GM12865 (cell line): ENCODE measurements at places on chromosomes 12 and 14.

DNA sequence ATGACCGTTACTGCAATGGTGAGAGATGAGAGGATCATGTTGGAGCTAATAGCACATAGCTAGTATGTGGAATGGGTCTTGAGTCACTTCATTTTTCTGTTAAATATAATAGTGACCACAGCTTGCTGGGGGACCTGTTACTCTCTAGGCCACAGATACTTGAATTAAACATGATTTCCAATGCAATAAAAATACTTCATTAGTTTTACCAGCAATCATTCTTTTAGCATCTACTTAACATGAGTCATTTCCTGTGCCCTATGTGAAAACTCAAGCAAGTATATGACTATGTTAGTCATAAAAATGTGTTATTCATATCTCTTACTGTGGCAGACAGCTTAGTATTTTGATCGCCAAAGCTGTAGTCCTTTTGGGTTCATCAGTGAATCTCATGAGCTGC is 798.8 kb downstream of the SLC16A7 start:
- no peak for DNase-seq

- DNase-seq: no peak
These were observed 1162.1 kb downstream of the VRK1 start for GRCh38 chr14:97959251-97959650.

GRCh38 chr12:62516927-62517326 is 50.3 kb downstream of the MON2 start:
- DNase-seq: no peak

DNA sequence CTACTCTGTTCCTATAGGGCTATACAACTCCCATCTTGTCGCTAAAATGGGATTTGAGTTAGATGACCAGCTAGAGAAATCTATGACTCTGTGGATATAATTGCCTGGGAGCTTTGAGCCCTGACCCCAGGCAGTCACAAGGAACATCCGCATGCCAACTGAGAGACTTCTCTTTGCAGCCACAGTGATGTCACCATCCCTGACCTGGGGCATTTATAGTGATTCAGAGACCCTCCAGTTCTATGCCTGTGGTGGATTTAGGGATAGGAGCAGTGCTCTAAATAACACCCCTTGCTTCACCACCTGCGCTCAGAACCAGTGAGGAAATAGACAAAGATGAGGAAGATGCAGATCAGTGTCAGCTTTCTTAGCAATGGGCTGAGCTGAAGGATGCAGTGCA is 86.2 kb downstream of the RIN3 start:
- DNase-seq: no peak

DNA sequence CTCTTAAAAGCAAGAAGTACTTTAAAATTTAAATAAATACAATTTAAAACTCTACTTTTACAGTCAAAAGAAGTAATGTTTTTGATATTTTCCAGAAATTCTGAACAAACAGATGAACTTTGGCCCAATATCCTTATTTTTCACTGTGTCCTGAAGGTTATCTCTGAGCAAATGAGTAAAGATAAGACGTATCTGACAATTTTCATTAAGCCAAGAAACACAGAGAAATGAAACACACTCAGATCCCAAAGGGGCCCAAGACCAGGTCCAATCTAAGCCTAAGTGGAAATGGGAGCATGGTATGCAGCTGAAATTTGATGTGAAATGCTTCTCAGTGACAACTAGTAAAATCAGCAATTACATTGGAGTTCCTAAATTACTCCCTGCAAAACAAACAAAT is 105.6 kb upstream of the COCH start:
- DNase-seq: no peak

GRCh38 chr14:49505041-49505766 is 81.0 kb downstream of the RPS29 start:
- no peak for DNase-seq

DNA sequence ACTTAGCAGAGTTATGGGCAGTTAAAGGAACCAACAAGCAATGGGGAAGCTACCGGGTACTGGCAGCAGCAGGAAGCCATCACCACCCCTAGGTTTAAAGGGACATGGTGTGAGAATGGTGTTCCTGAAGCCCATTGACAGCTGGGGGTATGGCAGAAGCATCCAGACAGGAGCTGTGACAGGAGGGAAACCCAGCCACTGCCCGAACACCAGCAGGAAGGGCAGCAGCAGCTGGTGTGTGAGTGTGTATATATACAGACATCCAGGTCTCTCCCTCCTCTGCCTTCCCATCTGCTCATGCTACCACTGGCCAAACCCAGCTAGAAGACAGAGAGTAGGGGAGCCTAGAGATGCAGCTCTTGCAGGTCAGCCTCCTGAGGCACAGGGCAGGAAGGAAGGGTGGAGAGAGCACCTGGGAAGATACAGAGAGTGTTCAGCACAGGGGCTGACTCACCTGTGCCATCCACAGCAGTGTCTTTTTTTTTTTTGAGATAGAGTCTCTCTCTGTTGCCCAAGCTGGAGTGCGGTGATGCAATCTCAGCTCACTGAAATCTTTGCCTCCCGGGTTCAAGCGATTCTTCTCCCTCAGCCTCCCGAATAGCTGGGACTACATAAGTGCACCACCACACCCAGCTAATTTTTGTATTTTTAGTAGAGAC is 9.2 kb upstream of the ADCK1 start:
- DNase-seq: no peak

DNA sequence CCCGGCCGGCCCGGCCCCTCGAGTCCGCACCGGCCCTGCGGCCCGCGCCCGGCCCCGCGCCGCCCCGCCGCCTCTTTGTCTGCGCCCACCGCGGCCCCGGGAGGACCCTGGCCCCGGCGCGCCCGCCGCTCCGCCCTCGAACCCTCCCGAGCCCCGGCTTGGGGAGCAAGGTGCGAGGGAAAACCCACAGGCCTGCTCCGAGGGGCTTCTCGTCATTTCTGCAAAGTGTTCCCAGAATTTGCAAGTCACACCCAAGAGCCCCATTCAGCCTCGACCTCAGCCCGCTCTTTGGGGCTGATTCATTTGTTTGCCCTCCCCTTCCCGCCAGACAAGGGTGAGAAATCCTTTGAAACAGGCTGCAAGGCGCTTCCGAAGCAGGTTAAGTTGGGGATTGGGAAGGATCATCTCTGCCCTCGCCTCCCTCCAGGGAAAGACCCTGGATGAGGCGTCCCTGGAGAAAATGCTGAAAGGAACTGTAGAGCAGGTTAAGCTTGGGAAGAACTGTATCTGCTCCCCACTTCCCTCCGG is 325 bp upstream of the CLIP1 start:
- peak; percentile 34 for DNase-seq

- DNase-seq: no peak
These were observed 179.6 kb upstream of the DIO2 start for GRCh38 chr14:80390906-80391305.

- DNase-seq: peak; percentile 85
These were observed 87.2 kb downstream of the NINJ2 start for GRCh38 chr12:575948-576614.

DNA sequence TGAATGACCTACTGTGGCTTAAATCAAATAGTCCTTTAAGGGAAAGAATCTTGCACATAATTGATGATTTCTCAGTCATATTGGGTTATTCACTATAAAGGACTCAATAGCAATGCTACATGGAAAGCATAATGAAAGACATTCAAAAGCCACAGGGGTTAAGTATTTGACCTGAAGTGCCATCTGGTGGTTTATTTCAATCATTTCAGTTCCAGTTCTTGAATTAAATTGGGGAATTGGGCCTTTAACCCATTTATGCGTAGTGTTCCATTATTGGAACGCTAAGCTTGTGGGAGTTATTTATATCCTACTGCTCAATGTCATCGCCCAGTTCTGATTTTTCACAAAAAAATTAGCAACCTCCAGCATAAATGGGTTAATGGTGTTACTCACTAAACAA is 41.3 kb upstream of the C12orf71 start:
- DNase-seq: peak; percentile 43

DNA sequence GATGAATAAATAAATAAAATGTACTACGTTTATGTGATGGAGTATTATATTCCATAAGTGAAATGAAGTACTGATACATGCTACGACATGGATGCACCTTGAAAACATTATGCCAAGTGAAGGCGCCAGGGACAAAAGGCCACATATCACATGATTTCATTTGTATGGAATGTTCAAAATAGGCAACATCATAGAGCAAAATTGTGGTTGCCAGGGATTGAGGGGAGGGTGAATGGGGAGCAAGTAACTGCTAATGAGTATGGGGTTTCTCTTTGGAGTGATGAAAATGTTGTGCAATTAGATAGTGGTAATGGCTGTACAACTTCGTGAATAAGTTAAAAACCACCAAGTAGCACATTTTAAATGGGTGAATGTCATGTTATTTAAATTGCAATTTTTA is 132.8 kb downstream of the SLC38A4 start:
- DNase-seq: no peak

DNA sequence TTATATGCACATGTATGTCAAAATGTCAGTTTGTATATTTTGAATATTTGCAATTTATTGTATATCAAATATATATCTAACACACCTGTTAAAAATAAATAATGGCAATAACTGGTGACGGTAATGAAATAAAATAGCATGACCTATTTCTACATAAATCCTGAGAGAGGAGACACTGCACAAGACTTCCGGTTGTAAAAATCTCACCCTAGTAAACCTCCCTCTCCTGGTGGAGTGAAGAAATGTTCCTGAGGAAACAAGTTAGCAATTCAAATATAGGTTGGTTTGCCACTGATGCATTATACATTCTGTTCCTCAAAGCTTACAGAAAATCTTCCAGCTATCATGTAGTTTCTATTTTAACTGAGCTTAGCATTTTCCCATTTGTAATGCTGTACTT is 166.1 kb upstream of the SYT10 start:
- DNase-seq: peak; percentile 14

DNA sequence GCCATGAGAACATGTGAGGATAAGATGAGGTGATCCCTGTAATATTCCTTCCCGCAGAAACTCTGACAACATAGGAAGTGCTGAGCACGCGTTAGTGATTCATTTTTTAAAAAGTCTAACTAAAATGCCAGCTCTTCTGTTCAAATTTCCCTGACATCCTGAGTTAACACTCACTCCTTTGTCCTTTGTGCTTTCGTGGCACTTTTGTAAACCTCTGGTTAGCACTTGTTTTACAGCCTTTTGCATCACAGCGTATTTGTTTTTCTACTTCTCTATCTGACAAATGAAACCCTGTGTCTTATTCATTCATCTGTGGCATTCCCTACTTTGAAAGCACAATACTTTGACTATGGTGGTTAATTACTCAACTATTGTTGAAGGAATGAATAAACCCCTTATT is 313.6 kb downstream of the NUAK1 start:
- no peak for DNase-seq

DNA sequence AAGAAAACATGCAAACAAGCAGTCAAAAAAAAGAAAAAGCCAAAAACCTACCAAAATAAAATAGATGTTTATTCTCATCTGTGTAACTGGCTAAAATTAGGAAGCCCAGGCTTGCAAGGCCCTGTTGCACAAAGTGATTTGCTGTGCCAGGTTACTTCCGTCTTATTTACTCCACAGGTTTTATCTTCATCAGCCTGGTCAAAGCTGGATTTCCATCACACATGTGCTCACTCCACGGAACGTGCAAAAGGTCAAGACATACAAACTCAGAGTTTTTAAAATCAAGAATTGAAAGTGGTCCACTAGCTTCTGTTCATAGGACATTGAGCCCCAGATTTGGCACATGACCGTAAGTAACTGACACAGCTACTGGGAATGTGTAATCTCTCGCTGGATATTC is 14.8 kb downstream of the KCNJ8 start:
- no peak for DNase-seq

- no peak for DNase-seq
These were observed 1.2 kb downstream of the WNT5B start for GRCh38 chr12:1630133-1630826.

- no peak for DNase-seq
These were observed 179.0 kb upstream of the IGF1 start for GRCh38 chr12:102659200-102659911.

- DNase-seq: no peak
These were observed 1.3 kb downstream of the AP1G2 start for GRCh38 chr14:23566112-23566777.

- no peak for DNase-seq
These were observed 60.6 kb upstream of the DIO3 start for GRCh38 chr14:101500681-101501080.

- no peak for DNase-seq
These were observed 13.7 kb upstream of the SIX1 start for GRCh38 chr14:60662982-60663381.

DNA sequence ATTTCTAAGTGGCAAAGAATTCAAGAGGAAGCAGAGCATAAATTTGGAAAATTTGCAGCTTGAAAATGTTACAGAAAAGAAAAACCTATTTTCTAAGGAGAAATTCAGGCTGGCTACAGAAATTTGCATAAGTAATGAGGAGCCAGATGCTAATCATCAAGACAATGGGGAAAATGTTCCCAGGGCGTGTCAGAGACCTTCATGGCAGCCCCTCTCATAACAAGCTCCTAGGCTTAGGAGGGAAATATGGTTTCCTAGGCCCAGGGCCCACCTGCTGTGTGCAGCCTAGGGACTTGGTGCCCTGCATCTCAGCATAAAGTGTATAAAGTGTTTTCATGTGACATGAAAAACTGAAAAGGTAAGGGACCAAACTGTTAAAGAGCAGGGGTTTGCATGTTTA is 1796.3 kb upstream of the FLRT2 start:
- no peak for DNase-seq

DNA sequence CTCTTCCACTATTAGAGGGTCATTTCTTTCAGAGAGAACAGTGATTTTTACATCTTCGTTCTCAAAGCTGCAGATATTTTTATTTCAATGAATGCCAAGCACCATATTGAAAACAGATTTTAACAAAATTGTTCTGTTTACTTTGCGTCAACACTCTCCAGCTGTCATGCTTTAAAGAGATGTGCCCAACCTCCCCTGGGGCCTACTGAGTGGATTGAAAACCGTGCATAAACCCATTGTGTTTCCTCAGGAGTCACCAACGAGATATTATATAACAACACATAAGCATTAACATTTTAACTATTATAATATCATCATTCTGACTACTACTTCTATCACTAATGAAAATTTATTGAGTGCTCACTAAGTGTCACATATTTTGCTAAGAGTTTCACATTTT is 81.6 kb downstream of the MYF5 start:
- DNase-seq: no peak

DNA sequence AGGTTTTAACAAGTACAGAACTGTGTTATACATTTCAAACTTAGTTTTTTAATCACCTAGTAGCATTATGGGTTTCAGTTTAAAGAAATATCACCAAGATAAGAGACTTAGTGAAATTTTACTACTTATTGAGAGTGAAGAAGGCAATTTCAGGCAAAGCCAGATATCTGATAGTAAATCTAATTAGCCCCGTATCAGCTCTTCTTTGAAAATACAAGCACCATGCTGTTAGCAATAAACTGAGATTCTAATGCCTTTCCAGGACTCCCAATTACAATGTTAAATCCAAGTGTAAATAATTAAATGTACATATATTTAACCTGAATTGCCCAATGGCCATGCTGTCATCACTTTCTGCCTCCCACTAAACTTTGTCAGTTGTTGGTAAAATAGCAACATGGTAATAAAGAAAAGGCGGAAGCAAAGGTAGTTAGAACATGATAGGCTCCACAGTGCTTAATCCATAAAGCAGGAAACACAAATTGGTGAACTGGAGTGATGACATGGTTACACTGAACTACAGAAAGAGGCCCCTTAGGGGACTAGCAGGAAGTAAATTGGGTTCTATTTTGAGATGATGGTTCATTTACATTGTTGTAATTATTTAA is 646.1 kb downstream of the C12orf50 start:
- no peak for DNase-seq
